ENCODE measurements at places on chromosomes 2 and 18.

GRCh38 chr2:169806586-169806985 is 7.9 kb downstream of the SSB start:
- no peak for DNase-seq

DNA sequence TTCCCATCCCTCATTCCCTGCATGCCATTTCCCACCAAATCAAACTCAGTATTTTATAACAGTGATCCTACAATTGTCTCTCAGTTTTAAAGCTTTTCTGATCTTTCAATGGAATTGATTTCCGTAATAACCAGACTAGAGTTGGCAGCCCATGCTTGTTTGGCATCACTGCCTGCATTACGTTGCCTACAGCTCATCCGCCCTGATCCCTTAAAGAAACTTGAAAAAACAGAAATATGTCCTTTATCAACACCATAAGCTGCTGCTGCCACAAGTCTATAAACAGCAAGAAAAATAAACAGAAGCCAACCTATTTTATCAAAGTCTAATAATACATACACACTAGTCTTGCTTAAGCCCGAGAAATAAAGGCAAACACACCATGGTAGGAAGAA is 331.0 kb downstream of the METTL4 start:
- no peak for DNase-seq

DNA sequence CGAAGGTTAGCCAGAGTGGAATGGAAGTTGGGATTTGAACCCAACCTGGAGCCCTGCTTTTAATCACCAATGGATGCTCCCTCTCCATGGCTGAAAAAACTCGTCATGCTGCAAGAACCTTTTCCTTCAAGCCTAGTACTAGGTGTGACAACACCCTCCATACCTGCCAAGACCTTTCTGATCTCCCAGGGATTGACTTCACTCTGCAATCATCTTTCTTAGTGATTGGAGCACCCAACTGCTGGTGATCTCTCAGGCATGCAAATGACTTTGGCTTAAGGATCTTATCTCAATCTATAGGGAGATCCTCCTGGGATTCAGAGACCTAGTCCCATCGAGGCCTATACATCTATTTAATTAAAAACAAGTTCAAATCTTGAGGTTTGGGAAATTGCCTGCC is 23.5 kb upstream of the ITGB6 start:
- no peak for DNase-seq

GRCh38 chr2:128323555-128323931 is 4.9 kb upstream of the HS6ST1 start:
- DNase-seq: no peak

DNA sequence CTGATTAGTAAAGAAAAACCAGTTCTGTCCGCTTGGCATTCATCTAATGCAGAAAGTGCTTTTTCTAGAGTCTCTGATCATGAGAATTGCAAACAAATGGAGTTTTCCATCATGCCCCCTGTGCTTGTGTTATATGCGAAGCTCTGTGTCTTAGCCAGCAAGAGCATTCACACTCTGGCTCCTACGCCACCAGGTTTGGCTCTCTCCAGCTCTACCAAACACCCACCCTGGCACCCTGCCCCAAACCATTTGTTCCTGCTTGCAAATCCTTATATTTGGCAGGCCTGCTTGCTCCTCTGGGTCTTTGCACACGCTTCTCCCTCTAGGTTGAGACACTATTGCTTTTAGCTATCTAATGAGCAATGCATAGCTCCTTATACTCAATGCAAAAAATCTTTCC is 204.1 kb upstream of the CYRIA start:
- peak; percentile 80 for DNase-seq

DNA sequence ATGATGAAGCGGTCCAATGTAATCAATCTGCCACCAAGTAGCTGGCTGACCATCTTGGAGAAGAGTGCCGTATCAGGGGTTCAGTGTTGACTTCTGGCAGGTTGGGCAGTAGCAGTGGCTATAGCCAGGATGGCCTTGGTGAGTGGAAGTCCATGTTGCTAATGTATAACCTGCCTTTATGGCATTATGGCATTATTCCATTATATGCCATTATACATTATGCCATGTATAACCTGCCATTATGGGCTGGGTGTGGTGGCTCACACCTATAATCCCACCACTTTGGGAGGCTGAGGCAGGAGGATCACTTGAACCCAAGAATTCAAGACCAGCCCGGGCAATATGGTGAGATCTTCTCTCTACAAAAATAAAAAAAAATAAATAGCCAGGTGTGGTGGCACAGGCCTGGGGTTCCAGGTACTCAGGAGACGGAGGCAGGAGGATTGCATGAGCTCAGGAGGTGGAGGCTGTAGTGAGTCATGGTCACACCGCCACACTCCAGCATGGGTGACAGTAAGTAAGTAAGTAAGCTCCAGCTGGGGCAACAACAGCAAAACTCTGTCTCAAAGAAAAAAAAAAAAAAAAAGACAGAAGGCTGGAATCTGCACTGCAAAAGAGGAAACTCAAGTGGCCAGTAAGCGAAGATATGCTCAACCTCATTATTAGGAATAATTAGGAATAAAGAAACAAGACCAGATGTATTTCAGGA is 24.4 kb upstream of the EMILIN2 start:
- no peak for DNase-seq

GRCh38 chr2:151483546-151483945 is 73.8 kb downstream of the RIF1 start:
- DNase-seq: no peak

- no peak for DNase-seq
These were observed 100.7 kb downstream of the ICOS start for GRCh38 chr2:204037286-204037685.

- no peak for DNase-seq
These were observed 1.6 kb upstream of the IGFBP5 start for GRCh38 chr2:216696751-216697560.

DNA sequence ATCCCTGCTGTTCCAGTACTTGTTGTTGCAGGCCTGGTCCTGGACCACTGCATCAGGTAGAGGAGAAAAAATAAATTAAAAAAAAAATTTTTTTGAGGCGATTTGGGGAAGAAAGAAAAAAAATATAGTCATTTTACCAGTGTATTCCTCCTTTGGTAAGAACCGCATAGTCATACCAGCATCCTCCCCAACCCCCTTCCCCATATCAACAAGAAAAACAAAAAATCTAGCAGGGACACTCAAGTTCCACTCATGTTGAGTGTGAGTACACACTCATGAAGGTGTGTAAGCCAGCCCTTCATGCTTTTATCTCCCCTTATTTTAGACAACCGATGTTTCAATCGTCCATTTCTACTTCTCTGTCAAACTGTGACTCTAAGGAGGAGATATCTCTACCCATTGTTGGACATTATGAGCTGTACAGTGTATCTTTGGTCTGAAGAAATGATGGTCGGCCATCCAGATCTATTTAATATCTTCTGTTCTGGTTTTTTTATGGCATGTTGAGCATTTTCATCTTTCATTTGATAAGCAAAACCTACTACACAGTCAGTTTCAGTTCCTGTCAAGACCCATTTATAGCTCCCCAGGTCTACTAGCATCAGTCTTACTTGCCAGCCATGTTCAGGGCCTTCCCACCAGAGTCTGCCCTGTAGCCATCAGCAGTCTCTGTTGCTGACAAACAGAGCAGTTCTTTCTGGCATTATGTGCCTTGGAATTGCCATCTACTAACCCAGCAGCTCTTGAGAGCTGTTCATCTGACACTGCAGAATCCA is 20.0 kb downstream of the ELP2 start:
- DNase-seq: no peak

DNA sequence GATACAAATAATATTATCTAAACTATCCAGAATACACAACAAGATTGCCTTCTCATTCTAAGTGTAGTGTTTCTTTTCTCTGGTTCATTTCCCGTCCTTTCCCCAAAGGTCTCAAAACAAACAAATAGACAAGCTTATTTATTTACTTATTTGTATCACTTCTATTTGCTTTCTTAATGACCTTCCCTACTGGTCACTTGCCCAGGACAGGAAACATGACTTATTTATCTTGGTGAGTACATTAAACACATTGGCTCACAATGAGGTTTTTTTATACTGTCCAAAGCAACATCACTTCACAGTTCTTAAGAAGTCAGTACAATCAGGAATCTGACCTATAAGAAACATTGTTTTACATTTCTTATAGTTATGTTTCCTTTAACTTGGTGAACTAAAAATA is 123.3 kb upstream of the KYNU start:
- no peak for DNase-seq

DNA sequence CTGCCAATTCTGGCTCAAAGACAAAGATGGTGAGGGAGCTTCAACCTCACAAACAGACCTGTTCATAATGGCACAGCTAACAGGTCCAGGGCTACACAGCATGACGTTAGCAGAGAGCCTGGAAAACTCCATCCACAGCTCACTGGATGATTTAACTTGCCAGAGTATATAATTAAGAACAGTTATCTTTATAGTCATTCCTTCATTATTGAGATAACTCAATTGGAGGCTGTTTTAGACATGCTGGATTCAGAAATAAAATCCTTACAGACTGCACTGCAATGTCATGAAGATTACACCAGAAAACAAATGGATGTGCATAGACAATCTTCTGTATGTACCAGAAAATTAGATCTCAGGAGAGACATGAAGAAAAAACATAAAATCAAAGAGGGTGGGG is 55.1 kb upstream of the LYPD1 start:
- DNase-seq: no peak
